NCI-H524 treated with DMSO at 0.1 percent for 48 hours (cell line): ENCODE measurements at places on chromosomes 11 and 22.

DNA sequence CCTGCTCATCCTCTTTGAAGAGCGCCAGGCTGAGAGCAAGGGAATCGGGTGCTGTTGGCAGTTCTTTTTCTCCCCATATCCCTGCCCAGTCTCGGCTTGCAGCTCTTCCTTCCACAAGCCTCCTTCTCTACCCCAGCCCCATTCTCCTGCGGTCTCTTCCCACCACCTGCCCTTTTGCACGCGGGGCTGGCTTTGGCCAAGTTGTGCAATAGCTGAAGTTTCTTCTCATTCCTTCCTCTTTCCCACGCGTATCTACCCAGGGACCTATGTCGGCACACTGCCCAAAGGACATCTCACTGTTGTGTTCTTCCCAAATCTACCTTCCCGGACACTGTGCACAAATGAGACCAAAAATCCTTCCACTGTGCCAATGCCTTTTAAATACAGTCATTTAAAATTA, 22.3 kb upstream of the HTR3A start:
- no peak for DNase-seq

DNA sequence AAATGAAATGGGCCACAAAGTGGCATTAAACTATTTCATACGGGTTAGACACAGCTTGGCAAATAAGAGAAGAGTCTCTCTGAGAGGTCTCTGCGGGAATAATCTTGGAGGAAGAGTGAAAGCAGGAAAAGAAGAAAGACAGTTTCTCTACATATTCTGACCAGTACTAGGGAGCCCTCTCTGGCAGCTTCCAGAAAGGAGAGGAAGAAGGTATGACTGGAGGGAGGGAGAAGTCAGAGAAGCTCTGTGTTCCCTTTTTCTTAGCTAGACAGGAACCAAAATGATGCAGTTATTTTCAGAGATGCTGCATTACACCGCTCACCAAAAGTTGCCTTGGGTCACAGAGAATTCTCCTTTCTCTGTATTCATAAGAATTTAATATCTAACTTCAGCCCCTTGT, 382.1 kb downstream of the KCNA4 start:
- DNase-seq = no peak

DNA sequence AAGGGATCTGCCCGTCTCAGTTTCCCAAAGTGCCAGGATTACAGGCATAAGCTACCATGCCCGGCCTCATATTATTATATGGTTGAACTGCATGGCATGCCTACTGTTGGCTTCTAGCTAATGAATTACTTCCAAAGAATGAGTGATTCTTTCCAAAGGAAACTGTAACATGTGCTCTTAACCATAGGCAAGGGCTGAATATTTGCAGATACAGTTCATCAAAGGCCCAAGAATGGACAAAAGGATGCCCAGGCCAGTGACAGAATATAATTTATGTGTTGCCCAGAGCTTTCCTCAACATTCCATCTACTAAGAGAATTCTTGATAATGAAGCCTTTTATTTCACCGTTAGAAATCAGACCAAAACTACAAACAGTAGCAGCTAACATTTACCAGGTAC, 27.0 kb upstream of the CCDC89 start:
- no peak for DNase-seq

DNA sequence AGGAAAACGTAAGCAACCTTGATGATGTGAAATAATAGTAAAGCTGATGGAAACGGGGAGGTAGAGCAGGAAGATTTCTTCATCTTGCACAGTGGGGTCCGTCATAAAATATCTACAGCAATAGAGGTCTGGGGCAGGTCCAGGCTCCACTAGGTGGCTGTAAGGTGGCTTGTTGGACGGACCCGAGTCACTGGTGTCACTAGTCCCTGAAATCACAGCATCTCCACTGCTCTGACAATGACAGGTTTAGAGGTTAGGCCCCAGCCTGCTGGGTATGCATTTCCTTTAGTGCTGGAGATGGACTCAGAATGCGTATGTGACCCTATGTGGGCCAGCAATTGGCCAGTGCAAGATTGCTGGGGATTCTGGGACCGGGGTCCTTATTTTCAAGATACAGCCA, 25.2 kb upstream of the CLDN5 start:
- no peak for DNase-seq

- no peak for DNase-seq
Measured at GRCh38 chr11:13905137-13905781, 57.3 kb upstream of the SPON1 start.

DNA sequence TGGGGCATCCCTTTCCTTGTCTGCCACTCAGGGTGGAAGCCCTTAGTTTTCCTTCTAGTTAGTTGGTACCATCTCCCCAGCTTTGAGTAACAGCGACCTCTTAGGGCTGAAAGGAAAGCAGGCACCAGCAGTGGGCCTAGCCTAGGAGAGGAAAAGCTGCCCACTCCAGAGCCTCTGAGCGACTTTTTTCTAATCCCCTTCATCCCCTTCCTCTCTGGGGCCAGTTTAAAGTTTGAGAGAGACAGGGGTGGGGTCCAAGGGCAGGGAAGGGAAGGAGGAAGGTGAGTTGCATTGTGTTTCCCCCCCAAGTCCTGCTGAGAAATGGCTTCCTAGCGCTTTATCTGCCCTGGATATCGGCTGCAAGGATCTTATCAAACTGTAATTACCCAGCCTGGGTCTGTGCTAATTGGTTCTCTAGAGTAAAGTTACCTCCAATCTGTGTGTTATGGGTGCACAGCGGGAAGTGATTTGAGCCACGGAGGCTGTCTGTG, 573.9 kb upstream of the CADM1 start:
- DNase-seq = peak; percentile 42

- no peak for DNase-seq
Measured at GRCh38 chr22:32620992-32621391, 146.4 kb downstream of the FBXO7 start.
